ENCODE measurements at places on chromosomes 3 and 15. TPM values are rescaled to one million over a fixed set of nuclear protein-coding genes. Genes with fewer than 3 reads are reported as not detected.

- no peak overlapping the region for H3K4me3 ChIP-seq
- H3K27me3 ChIP-seq: no peaks in the 10 kb centered on the region
- DNase-seq: no peak
- H3K36me3 ChIP-seq: no peaks in the 10 kb centered on the region
- no peaks in the 10 kb centered on the region for H3K4me1 ChIP-seq
Measured at GRCh38 chr3:13044496-13045240, 28.6 kb downstream of the IQSEC1 start.

DNA sequence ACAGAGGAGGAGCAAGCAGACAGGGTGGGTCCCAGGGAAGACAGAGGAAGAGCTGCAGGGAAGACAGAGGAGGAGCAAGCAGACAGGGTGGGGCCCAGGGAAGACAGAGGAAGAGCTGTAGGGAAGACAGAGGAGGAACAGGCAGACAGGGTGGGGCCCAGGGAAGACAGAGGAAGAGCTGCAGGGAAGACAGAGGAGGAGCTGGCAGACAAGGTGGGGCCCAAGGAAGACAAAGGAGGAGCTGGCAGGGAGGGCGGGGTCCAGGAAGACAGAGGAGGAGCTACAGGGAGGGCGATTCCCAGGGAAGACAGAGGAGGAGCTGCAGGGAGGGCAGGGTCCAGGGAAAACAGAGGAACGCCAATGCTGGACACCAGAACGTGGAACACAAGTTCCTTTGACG is 66.5 kb downstream of the PLXNA1 start:
- H3K4me3 ChIP-seq: no peak overlapping the region
- H3K27me3 ChIP-seq: no peaks in the 10 kb centered on the region
- H3K4me1 ChIP-seq: no peaks in the 10 kb centered on the region
- DNase-seq: peak; percentile 23

DNA sequence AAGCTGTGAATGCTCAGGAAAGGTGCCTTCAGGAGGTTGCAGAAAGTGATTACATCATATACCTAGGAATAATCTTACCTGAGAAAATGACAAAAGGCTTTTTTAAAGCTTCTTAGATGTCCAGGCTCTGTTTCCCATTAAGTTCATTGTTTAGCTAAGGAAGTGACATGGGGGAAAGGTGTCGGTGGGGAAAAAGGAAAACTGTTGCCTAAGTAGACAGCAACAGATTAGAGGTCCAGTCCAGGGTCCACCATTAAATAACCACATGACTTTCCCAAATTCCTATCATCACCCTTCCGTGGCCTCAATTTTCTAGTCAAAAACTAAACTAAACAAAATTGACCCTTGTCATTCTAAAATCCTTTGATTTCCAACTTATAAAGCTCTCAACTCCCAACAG is 4.3 kb downstream of the WWTR1 start:
- no peaks in the 10 kb centered on the region for H3K27me3 ChIP-seq
- H3K4me1 ChIP-seq: no peaks in the 10 kb centered on the region
- DNase-seq: no peak
- no peak overlapping the region for H3K4me3 ChIP-seq

DNA sequence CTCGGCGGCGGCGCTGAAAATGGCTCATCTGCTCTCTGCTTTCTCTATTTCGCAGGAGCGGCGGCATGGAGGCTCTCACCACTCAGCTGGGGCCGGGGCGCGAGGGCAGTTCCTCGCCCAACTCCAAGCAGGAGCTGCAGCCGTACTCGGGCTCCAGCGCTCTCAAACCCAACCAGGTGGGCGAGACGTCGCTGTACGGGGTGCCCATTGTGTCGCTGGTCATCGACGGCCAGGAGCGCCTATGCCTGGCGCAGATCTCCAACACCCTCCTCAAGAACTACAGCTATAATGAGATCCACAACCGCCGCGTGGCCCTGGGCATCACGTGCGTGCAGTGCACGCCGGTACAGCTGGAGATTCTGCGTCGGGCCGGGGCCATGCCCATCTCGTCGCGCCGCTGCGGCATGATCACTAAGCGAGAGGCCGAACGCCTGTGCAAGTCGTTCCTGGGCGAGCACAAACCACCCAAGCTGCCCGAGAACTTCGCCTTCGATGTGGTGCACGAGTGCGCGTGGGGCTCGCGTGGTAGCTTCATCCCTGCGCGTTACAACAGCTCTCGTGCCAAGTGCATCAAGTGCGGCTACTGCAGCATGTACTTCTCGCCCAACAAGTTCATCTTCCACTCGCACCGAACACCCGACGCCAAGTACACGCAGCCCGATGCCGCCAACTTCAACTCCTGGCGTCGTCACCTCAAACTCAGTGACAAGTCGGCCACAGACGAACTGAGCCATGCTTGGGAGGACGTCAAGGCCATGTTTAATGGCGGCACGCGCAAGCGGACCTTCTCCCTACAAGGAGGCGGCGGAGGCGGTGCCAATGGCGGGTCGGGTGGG is 790 bp downstream of the SKOR1 start:
- no peak overlapping the region for H3K27ac ChIP-seq
- peak; percentile 36 for DNase-seq
- H3K27me3 ChIP-seq: peaks cover 52% of the 10 kb centered on the region
- H3K4me3 ChIP-seq: no peak overlapping the region

- no peaks in the 10 kb centered on the region for H3K27me3 ChIP-seq
- no peaks in the 10 kb centered on the region for H3K4me1 ChIP-seq
- no peak overlapping the region for H3K27ac ChIP-seq
Measured at GRCh38 chr3:134625462-134625861, 25.4 kb downstream of the KY start.

- H3K27ac ChIP-seq: no peak overlapping the region
- H3K27me3 ChIP-seq: no peaks in the 10 kb centered on the region
- H3K36me3 ChIP-seq: no peaks in the 10 kb centered on the region
Measured at GRCh38 chr15:54829821-54830220, 366.9 kb downstream of the RSL24D1 start.

GRCh38 chr3:196849180-196849741 is 18.5 kb upstream of the SENP5 start:
- H3K4me3 ChIP-seq: no peak overlapping the region
- no peaks in the 10 kb centered on the region for H3K36me3 ChIP-seq
- DNase-seq: no peak
- H3K27ac ChIP-seq: no peak overlapping the region
- no peaks in the 10 kb centered on the region for H3K4me1 ChIP-seq

DNA sequence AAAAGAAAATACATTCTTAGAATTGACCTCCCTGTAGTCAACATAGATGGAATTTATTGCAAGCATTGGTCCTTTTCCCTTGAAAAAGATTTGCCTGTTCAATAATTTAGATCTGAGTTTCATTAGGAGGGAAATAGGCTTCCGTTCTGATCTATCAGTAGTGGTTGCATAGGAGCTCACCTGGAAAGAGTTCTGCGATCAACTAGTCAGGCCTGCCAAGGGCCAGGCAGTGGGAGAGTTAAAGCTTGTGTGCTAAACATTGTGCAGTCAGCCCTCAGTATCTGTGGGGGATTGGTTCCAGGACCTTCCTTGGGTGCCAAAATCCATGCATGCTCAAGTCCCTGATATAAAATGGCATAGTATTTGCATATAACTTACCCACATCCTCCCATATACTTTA is 29.6 kb upstream of the IDH2 start:
- H3K36me3 ChIP-seq: no peaks in the 10 kb centered on the region
- no peaks in the 10 kb centered on the region for H3K4me1 ChIP-seq
- no peaks in the 10 kb centered on the region for H3K27me3 ChIP-seq
- H3K4me3 ChIP-seq: no peak overlapping the region
- H3K27ac ChIP-seq: no peak overlapping the region
- no peak for DNase-seq

GRCh38 chr15:83904107-83905040 is 250.5 kb downstream of the ADAMTSL3 start:
- H3K27ac ChIP-seq: no peak overlapping the region
- no peaks in the 10 kb centered on the region for H3K4me1 ChIP-seq

DNA sequence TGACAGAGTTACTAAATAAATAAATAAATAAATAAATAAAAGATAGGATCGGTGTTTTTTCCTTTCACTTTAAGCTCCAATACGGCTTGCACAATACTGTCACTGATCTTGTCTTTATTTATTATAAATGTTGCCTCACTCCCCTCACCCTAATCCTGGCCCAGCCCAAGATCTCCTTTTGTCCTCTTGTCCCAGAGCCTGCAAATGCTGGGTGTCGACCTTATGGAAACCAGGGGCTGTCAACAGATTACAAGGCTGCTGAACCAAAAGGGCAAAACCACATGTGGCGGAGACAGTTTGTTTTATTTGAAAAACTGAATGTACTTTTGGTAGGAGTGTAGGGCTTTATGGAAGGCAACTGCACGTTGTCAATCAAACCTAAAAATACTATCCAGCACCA is 75.9 kb downstream of the RFTN1 start:
- no peaks in the 10 kb centered on the region for H3K4me1 ChIP-seq
- DNase-seq: no peak
- H3K27me3 ChIP-seq: no peaks in the 10 kb centered on the region
- H3K27ac ChIP-seq: peak overlapping the region; percentile 6

GRCh38 chr15:89021224-89021623 is 67.0 kb upstream of the ABHD2 start:
- peaks cover 8% of the 10 kb centered on the region for H3K27me3 ChIP-seq
- H3K27ac ChIP-seq: no peak overlapping the region
- no peaks in the 10 kb centered on the region for H3K4me1 ChIP-seq
- DNase-seq: no peak

- no peak overlapping the region for H3K27ac ChIP-seq
- no peak for DNase-seq
- no peaks in the 10 kb centered on the region for H3K4me1 ChIP-seq
- H3K4me3 ChIP-seq: no peak overlapping the region
- H3K27me3 ChIP-seq: no peaks in the 10 kb centered on the region
- H3K36me3 ChIP-seq: no peaks in the 10 kb centered on the region
Measured at GRCh38 chr3:129777806-129778205, 115.7 kb downstream of the TMCC1 start.

GRCh38 chr3:24167429-24167828 is 222.3 kb downstream of the NR1D2 start:
- H3K27ac ChIP-seq: peak overlapping the region; percentile 63
- H3K36me3 ChIP-seq: no peaks in the 10 kb centered on the region
- H3K4me3 ChIP-seq: no peak overlapping the region
- no peaks in the 10 kb centered on the region for H3K27me3 ChIP-seq
- DNase-seq: no peak

DNA sequence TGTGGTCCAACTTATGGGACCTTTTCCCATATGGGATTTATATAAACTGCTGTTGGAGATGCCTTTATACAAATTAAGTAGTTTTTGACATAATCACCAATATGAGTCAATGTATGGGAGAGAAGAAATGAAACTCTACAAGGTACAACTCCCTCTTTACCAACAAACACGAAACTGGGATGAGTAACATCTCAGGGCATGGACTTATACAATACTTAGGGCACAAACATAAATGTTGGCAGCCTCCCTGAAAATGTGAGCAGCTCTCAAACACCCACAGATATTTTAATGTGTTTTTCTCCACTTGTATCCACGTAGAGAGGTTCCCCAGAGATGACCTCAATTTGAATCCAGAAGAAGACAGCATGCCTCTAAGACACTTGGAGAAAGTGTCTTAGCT is 161.6 kb downstream of the MAGI1 start:
- no peaks in the 10 kb centered on the region for H3K36me3 ChIP-seq
- no peaks in the 10 kb centered on the region for H3K27me3 ChIP-seq
- no peak overlapping the region for H3K4me3 ChIP-seq
- no peak for DNase-seq
- no peak overlapping the region for H3K27ac ChIP-seq
- no peaks in the 10 kb centered on the region for H3K4me1 ChIP-seq

- no peaks in the 10 kb centered on the region for H3K27me3 ChIP-seq
- peaks cover 12% of the 10 kb centered on the region for H3K4me1 ChIP-seq
- no peaks in the 10 kb centered on the region for H3K36me3 ChIP-seq
- peak overlapping the region; percentile 93 for H3K27ac ChIP-seq
Measured at GRCh38 chr15:90557186-90558084, 27.7 kb downstream of the CRTC3 start.

DNA sequence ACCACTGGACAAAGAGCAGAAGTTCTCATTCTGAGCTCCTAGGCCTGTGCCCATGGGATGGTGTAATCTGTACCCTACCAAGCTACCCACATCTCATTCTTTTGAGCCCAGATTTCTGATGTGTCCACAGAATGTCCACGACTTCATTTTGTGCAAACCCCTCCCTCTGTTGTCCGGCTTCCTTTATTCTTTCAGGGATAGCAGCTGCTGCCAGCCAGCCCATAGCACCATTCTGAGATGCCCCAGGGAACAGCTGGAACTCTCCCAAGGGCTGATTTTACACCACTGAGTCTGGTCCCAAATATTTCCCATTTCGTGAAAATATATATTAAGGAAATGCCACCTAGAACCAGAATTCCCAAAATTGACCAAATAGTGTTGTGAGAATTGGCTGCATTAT is 236.6 kb downstream of the SATB1 start:
- H3K36me3 ChIP-seq: no peaks in the 10 kb centered on the region
- no peaks in the 10 kb centered on the region for H3K27me3 ChIP-seq
- H3K4me1 ChIP-seq: no peaks in the 10 kb centered on the region
- DNase-seq: no peak

LRTM1 gene
- total RNA-seq: not detected

TM4SF1 gene
- 60.4 TPM for total RNA-seq

PP2D1 gene
- total RNA-seq: not detected

A4GNT gene
- total RNA-seq: not detected

CSTA gene
- total RNA-seq: 4.2 TPM

GOLGA8G gene
- total RNA-seq: not detected

ZBTB47 gene
- total RNA-seq: 2.2 TPM

GAP43 gene
- total RNA-seq: not detected

ZIC1 gene
- 8.1 TPM for total RNA-seq

GPR176 gene
- 1.7 TPM for total RNA-seq

Measured in right lobe of liver (tissue), 6 donors.